ENCODE measurements at places on chromosomes 13 and 19.

GRCh38 chr13:41942462-41943094 is 18.3 kb downstream of the VWA8 start:
- no peak for DNase-seq

- no peak for DNase-seq
These were observed 822.9 kb upstream of the PRR20A start for GRCh38 chr13:56317841-56318240.

- DNase-seq = no peak
These were observed 20.8 kb downstream of the PLEKHJ1 start for GRCh38 chr19:2215281-2215751.

- DNase-seq = no peak
These were observed 32.8 kb upstream of the NANOS3 start for GRCh38 chr19:13844130-13844631.

- DNase-seq = no peak
These were observed 57.5 kb downstream of the CPAMD8 start for GRCh38 chr19:16969135-16969534.

- DNase-seq = no peak
These were observed 1268.7 kb upstream of the PCDH20 start for GRCh38 chr13:62684359-62684758.
